ENCODE measurements at places on chromosomes 11 and 22.

- no peak for DNase-seq
These were observed 299.1 kb upstream of the MTNR1B start for GRCh38 chr11:92670308-92670890.

DNA sequence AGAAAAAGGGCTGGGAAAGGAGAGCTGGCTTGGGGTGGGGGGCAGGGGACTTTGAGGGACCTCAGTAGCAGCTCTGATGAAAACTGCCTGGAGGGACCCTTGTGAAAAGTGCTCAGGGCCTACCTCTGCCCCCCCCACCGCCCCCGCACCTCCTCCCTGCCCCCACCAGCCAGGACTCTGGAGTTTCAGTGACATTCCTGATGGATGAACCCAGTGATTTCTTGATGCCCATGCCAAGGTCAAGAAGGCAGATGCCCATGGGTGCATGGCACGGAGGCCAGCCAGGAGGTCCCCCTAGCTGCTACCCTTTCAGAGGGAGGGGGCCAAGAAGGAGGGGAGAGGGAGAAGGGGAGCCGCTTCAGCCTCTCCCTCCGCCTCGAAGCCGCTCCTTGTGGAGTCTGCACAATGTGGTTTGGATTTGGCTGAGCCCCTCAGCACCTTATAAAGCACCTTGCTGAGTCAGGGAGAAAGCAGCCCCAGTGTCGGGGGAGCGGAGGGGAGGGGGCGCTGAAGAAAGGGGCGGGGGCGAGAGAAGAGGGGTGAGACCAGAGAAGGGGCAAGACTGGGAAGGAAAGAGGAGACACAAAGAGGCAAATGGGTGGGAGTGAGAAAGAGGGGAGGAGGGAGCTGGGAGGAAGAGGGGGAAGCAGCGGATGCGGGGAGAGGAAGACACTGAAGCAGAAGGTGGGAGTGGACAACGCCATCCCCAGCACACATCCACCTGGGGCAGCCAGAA lies 2.1 kb upstream of the CLCF1 start:
- no peak for DNase-seq

GRCh38 chr22:25375683-25376082 lies 156.2 kb downstream of the CRYBB2 start:
- DNase-seq, result no peak

- DNase-seq, result no peak
These were observed 815 bp upstream of the PLCB3 start for GRCh38 chr11:64250415-64251015.

DNA sequence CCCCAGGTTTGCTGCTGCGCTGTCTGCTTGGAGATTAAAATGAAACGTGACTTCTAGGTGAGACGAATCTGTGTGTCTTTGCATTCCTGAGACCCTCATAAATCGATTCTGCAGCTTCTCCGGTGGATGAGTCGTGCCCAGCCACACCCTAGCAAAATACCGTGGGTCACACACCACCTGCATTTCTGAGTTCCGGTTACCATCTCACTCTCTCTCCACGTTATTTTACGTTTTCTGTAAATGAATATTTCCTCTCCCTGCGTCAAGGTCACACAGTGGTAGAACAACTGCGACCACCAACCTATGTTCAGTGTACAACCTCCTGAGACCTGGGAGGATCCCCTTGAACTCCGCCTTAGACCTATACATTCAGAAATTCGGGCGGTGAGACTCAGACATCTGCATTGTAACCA lies 1.1 kb downstream of the YWHAH start:
- no peak for DNase-seq

All from CD8-positive, alpha-beta T cell (primary cell).